Cardiac fibroblast (primary cell): ENCODE measurements at places on chromosomes 5 and 9.

GRCh38 chr9:86042199-86042978 lies 57.0 kb downstream of the GOLM1 start:
- no peak for DNase-seq

DNA sequence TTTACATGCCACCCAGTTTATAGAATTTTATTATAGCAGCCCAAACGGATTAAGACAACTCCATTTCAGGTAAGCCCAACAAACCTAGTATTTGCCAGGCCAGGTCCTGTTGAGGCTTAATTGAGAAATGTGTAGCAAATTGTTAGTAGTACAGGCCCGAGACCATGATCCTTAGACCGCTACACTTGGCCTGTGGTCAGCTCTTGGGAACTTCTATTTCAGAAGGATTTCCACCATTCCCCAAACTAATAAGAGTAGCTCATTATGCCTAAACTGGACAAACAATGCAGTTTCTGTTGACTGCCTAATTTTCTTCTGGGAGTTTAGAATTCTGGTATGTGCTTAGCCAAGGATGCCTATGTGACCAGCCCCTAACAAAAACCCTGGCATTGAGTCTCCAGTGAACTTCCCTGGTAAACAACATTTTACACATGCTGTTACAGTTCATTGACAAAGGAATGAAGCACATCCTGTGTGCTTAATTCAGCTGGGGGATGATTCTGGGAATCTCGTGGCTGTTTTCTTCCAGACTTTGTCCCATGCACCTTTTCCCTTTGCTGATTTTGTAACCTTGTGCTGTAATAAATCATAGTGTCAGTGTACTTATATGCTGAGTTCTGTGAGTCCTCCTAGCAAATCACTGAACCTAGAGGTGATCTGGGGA lies 5.6 kb upstream of the GPX3 start:
- no peak for DNase-seq

DNA sequence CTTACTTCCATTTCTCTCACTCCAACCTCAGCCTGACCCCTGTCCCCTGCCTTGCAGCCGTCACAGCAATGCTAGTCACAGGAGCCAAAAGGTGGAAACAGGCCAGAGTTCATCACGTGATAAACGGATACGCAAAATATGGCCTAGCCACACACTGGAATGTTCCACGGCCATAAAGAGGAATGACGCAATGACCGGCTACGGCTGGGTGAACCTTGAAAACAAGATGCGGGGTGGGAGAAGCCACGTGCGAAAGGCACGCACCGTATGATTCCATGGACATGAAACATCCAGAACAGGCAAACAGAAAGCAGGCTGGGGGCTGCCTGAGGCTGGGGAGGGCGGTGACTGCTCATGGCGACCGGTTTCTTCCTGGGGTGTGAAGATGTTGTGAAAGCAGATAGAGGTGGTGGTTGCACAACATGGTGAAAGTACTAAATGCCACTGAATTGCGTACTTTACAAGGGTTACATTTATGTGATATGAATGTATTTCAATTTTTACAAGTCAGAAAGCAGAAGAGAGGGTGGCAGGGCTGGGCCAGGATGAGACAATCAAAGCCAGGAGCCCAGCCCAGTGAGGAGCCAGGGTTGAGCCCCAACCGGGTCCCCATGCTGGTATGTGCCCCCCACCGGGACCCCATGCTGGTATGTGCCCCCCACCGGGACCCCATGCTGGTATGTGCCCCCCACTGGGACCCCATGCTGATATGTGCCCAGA lies 117.8 kb upstream of the SARDH start:
- DNase-seq, result peak; percentile 93

GRCh38 chr5:40547557-40547956 lies 132.2 kb upstream of the PTGER4 start:
- no peak for DNase-seq

DNA sequence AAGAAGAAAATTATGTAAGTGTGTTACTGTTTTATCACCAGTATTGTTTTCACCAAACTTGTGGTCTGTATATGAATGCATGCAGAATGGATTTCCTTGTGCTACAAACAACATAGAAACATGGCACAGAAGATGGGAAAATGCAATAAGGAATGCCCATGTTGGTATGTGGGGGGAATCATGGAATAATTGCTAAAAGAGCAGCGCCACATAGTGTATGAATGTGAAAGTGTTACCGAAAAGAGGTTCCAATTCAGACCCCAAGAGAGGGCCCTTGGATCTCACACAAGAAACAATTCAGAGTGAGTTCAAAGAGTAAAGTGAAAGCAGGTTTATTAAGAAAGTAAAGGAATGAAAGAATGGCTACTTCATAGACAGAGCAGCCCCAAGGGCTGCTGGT lies 26.4 kb upstream of the TYRP1 start:
- DNase-seq, result no peak

GRCh38 chr5:149297340-149298025 lies 25.8 kb downstream of the AFAP1L1 start:
- DNase-seq, result peak; percentile 20

GRCh38 chr9:95770653-95771131 lies 104.8 kb upstream of the ERCC6L2 start:
- peak; percentile 43 for DNase-seq
